Right renal pelvis (tissue), 4 donors: ENCODE measurements at places on chromosomes 7 and 10. TPM values are rescaled to one million over a fixed set of nuclear protein-coding genes. Genes with fewer than 3 reads are reported as not detected.

DNA sequence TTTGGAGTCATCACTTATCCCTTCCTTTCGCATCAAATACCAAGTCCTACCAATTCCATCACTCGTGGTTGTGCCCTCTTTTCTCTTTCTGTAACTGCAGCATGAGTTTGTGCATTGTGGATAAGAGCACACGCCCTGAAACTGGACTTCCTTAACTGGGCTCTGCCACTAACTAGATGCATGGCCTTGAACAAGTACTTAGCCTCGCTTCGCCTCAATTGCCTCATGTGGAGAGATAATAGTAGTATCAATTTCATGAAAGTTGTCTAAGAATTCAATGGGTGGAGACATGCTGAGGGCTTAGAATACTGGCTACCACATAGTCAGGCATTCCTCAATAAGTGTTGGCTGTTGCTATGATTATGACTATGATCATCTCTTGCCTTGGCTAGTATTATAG, 41.5 kb downstream of the CFAP43 start:
- no peak for DNase-seq

- peak; percentile 16 for DNase-seq
These were observed 13.9 kb downstream of the ARHGAP19 start for GRCh38 chr10:97278491-97278989.

DNA sequence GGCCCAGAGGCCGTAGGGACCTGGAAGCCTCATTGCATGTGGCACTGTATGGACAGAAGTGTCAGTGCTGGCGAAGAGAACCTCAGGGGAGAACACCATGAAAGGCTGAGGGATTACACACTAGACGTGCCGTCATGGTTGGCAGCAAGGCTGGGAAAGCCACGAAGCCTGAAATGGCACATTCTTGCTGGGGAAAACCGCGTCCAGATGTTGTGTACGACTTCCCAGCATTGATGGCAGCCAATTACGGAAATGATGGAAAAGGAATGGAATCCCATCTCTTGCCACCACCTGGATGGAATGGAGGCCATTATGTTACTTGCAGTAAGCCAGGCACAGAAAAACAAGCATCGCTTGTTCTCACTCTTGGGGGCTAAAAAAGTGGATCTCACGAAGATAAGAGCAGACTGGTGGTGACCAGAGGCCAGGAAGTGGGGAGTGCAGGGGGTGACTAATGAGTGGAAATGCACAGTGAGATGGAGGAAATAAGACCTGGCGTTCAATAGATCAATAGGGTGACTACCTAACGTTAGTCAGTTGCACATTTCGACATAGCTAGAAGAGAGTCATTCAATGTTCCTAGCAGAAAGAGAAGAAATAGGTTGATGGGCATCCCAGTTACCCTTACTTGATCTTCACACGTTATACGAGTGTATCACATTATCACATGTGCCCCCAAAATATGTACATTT, 14.6 kb upstream of the PWWP2B start:
- DNase-seq, result no peak

DNA sequence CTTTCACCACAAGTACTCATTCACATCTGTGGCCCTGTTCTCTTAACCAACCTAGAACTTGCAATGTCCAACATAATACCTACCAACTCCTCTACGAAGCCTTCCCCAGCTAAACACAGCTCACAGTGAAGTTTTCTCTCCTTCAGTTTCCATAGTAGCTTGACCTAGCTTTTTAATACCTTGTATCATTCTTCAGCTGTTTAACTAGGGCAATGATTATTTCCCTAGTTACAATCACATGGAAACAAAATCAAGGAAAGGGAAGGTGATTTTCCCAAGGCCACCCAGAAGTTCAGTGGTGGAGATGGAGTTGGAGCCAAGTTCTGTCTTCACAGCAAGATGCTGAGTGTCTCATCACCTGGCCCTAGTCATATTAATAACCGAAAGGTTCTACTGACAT, 16.3 kb downstream of the CDHR3 start:
- DNase-seq, result no peak

DNA sequence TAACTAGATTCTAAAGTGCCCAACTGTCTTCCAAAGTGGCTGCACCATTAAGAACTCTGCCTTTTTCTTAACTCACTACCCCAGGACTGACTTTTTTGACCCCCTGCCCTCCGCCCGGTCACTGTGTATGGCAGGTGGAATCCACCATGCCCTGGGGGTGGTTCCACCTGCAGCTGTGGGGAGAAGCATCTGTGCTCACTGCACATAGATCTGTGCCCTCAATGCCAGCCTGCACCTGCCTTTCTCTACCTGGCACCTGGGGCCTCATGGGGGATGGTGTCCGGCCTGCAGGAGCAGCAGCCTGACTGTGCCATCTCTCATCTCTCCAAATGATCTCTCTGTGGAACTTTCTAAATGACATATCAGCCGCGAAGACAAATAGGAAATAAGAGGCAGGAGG, 353.5 kb downstream of the PAXIP1 start:
- DNase-seq, result no peak

GRCh38 chr10:132335189-132336063, 3.4 kb downstream of the LRRC27 start:
- no peak for DNase-seq

GRCh38 chr10:60149003-60149402, 240.7 kb downstream of the ANK3 start:
- DNase-seq, result no peak

GRCh38 chr7:94630855-94631254, 25.1 kb downstream of the SGCE start:
- no peak for DNase-seq

Gene UCMA
- not detected for polyA plus RNA-seq

Gene NME8
- polyA plus RNA-seq, result 0.26 TPM

Gene ASIC3
- 2.2 TPM for polyA plus RNA-seq

Gene MYH16
- 0.04 TPM for polyA plus RNA-seq
